AML-193 (cell line): ENCODE measurements at places on chromosomes 12 and 14.

- no peak for DNase-seq
Measured at GRCh38 chr12:49895773-49896172, 7.9 kb downstream of the FAIM2 start.

- DNase-seq = no peak
Measured at GRCh38 chr14:80627745-80628144, 313.8 kb downstream of the CEP128 start.

DNA sequence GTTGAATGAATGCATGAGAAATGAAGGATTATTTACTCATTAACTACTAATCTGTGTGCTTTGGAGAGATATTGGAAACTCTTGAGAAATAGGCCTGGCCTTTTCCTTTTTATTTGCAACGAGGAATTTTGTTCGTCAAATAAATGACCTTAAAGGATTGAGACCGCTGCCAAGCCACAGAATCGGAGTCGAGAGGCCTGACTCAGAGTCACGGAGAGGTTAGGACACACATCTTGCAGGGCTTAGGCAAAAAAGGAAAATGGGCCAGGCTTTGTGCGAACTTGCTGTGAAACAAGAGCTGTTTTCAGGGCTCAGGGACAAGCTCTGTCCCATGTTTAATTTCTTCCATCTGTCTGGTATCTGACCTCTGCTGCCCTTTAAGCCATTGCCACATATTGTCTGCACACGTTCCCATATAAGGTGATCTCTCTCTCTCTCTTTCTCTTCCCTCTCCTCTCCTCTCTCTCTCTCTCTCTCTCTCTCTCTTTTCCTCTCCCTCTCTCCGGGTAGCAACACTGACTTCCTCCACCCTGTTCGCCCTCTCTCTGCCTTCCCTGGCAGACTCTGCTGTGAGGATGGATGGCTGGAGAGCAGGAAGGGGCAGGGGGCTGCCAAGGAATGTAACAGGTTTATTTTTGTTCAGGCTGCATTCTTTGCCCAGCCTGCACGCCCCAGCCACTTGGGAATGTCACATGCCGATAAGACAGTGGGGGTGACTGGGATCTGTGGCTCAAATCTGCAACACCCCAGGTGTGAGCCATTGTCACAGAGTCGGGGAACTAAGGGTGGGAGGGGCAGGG is 14.9 kb upstream of the IFT81 start:
- no peak for DNase-seq

- no peak for DNase-seq
Measured at GRCh38 chr12:51932218-51933076, 19.1 kb upstream of the ACVR1B start.

DNA sequence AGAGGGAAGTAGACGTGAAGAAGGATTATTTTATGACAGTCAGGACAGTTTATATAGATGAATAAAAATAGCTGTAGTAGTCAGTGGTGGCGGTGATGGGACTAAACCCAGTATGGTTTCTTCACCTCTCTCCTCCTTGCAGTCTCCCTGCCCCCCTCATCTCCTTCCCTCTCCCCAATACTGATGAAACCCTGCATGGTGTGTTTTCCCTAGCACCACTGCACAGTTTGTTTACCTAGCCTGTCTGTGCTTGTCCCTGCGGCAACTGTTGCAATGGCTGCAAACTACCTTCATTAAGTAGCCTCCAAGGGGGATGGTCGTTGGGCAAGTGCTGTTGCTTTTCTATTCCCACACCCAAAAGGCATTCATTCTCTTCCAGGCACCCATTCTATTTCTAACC is 14.7 kb downstream of the PCBP2 start:
- DNase-seq = no peak

GRCh38 chr12:26868447-26869103 is 35.6 kb upstream of the ITPR2 start:
- DNase-seq = no peak
